ENCODE measurements at places on chromosomes 6 and 20. TPM values are rescaled to one million over a fixed set of nuclear protein-coding genes. Genes with fewer than 3 reads are reported as not detected.

- no peak for DNase-seq
These were observed 165.4 kb downstream of the QKI start for GRCh38 chr6:163579880-163580295.

DNA sequence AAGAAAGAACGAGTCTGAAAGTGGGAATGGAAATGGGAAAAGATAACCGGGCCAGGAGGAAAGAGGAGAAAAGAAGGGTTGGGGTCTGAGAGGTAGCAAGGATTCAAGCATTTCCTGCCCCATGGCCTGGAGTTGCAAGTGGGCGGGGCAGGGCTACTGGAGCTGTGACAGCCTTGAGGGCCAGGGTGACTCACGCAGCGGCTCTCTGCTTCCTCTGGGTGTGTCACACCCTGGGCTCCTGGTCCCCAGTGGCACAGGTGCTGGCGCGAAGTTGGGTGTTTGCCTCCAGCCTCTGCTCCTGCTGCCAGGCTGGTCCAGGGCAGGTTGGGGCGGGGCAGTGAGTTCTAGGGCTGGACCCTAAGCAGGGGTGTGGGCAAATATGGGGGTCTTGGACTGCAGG lies 3.3 kb upstream of the ULBP3 start:
- no peak for DNase-seq

- no peak for DNase-seq
These were observed 29.3 kb downstream of the SRC start for GRCh38 chr20:37375227-37375626.

Gene CPNE1
- 160 TPM for total RNA-seq

Gene ASCC3
- 74.1 TPM for total RNA-seq

Measured in pulmonary artery endothelial cell (primary cell).